ENCODE measurements at places on chromosomes 2 and 18.

DNA sequence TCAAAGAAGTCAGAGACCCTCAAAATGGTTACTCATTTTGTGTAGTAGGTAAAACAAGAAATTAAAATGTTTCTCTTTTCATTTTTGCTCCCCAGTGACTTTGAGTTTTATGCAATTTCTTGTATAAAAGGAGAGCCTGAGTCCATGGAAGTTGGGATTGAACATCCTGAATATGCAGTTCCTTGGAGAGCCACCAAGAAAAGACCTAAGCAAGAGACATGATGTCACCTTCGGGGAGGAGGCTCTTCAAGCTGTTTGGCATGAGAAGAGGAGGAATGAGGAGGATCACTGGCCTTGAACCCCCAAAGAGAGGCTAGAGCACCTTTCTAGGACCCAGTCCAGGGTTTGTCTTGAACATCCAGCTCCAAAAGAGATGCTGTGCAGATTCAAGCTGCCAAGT is 83.5 kb upstream of the STPG4 start:
- peaks cover 10% of the 10 kb centered on the region for H3K4me1 ChIP-seq
- DNase-seq, result no peak
- H3K27ac ChIP-seq, result no peak overlapping the region

DNA sequence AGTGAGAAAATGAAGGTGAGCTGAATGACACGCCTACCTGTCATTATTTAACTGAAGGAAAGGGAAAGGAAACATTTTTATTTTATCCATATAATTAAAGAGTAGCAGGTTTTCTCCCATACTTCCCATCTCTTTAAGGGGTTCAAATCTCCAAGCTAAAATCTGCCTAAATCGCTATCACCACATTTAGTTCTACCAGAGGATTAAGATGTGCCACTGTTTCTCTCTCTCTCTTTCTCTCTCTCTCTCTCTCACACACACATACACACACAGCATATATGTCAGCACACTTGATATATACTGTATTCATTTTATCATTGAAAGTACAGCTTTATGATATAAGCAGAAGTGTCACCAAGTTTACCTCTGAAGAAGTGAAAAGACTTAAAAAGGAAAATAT is 3.1 kb downstream of the WIPF1 start:
- no peak overlapping the region for H3K4me3 ChIP-seq
- H3K27me3 ChIP-seq, result no peaks in the 10 kb centered on the region
- peaks cover 3% of the 10 kb centered on the region for H3K4me1 ChIP-seq
- DNase-seq, result no peak
- no peaks in the 10 kb centered on the region for H3K36me3 ChIP-seq

DNA sequence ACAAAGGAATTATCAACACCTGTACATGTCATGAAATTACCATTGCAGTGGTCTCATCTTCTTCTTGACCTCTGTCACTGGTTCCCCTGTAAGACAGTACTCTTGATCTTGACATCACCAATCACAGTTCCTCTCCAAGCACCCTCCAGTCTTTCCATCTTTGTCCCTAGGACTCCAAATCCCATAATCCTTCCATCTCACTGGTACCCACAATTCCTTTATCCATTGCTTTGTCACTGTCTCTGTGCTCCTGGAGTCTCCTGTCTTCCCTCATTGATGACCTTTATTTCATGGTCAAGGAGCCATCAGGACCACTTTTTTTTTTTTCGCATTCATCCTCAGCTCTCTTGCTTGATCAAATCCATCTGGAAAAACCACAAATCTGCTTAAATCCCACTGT is 56.7 kb downstream of the COL4A3 start:
- H3K27ac ChIP-seq, result no peak overlapping the region
- H3K36me3 ChIP-seq, result no peaks in the 10 kb centered on the region
- H3K4me3 ChIP-seq, result no peak overlapping the region
- DNase-seq, result no peak

DNA sequence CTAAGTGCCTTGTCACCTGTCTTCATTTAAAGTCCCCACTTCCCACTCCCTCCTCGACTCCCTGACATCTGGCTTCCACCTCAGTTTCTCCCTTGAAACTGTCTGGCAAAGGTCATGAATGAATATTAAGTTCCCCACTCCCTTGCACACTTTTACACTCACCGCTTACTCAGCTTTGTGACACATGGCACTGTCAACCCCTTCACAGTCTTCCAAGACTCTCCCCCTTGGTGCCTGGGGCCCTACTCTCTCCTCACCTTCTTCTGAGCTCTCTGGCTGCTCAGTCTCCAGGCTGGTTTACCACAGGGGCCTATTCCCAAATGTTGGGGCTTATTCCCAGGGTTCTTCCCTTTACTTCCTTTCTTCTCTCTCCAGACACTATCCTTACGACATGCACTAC is 17.9 kb upstream of the PTPN4 start:
- DNase-seq, result no peak
- no peak overlapping the region for H3K4me3 ChIP-seq
- no peaks in the 10 kb centered on the region for H3K4me1 ChIP-seq

DNA sequence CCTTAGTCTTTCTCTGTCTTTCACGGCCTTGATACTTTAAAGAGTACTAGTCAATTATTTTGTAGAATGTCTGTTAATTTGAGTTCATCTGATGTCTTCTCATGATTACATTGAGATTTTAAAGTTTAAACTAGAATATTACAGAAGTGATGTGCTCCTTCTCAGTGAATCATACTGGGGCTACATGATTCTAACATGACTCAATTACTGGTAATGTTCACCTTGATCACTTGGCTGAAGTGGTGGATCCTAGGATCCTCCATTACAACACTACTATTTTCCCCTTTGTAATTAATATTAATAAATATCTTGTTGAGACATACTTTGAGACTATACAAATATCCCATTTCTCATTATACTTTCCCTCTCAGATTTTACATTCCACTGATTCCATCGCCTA is 148.5 kb downstream of the CAMKMT start:
- no peak overlapping the region for H3K4me3 ChIP-seq
- no peaks in the 10 kb centered on the region for H3K27me3 ChIP-seq
- no peaks in the 10 kb centered on the region for H3K36me3 ChIP-seq

- H3K4me3 ChIP-seq, result no peak overlapping the region
- H3K27me3 ChIP-seq, result no peaks in the 10 kb centered on the region
- H3K4me1 ChIP-seq, result no peaks in the 10 kb centered on the region
Observed at GRCh38 chr2:37436323-37436722, 91.9 kb downstream of the QPCT start.

DNA sequence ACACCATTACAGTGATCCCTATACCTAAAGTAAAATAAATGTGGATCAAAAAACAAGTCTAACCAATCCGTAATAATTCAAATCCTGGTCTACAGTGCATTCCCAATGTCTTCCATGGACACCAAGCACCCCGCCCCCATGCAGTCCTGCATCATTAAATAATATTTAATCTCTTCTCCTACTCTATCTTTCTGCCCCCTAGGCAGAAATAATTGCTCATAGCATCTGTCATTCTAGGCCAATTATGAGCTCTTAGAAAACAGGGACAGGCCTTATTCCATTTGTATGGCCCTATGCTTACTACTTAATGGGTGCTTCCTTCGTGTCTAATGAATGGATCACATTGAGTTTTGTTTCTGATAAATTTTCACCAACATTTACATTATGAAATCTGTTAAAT is 66.4 kb downstream of the PAX3 start:
- DNase-seq, result no peak
- H3K27me3 ChIP-seq, result no peaks in the 10 kb centered on the region
- H3K4me1 ChIP-seq, result no peaks in the 10 kb centered on the region
- no peak overlapping the region for H3K27ac ChIP-seq
- no peaks in the 10 kb centered on the region for H3K36me3 ChIP-seq

Measured in uterus (tissue), 4 donors.